ENCODE measurements at places on chromosomes 2 and 18. TPM values are rescaled to one million over a fixed set of nuclear protein-coding genes. Genes with fewer than 3 reads are reported as not detected.

- DNase-seq = no peak
Observed at GRCh38 chr2:150903461-150903860, 358.2 kb downstream of the RBM43 start.

DNA sequence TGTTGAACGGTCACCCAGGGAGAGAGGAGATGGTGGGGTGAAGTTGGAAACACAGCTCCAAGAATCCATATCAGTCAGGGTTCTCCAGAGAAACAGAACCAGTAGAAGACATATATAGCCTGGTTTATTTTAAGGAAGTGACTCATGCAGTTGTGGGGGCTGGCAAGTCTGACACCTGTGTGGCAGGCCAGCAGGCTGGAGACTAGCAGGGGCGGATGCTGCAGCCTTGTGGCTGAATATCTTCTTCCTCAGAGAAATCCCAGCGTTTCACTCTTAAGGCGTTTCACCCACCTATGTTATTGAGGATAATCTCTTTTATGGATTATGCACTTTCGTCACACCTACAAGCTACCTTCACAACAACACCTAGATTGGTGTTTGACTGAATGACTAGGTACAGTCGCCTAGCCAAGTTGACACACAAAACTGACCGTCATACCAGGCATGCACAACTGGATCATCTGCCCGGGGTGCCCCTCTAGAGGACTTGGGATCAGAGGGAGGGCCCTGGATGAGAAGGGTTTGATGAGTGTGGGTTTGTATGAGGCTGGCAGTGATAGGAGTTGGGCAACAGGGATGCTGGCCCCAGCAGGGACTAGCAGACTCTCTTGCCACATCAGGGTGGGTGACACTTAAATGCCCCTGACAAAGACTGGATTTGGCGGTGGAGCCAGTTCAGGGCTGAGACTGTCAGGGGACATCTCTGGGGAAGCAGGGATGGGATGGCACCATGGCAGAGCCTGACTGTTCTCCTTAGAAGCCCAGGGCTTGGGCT, 23.4 kb downstream of the MROH2A start:
- DNase-seq = peak; percentile 80

GRCh38 chr2:143217512-143218115, 88.4 kb downstream of the ARHGAP15 start:
- no peak for DNase-seq

GRCh38 chr2:45857275-45857609, 205.8 kb downstream of the PRKCE start:
- DNase-seq = no peak

PROKR1 gene
- not detected for total RNA-seq

ITGA6 gene
- total RNA-seq = 147 TPM

TYW5 gene
- 4.4 TPM for total RNA-seq
